ENCODE measurements at places on chromosomes 2 and 18.

- no peak for DNase-seq
Observed at GRCh38 chr18:10898417-10898974, 250.9 kb downstream of the PIEZO2 start.

- DNase-seq = no peak
Observed at GRCh38 chr2:236794176-236794957, 224.7 kb downstream of the ACKR3 start.

GRCh38 chr18:32919799-32920198, 147.0 kb upstream of the KLHL14 start:
- no peak for DNase-seq

- no peak for DNase-seq
Observed at GRCh38 chr2:144404586-144405314, 115.2 kb downstream of the ZEB2 start.

DNA sequence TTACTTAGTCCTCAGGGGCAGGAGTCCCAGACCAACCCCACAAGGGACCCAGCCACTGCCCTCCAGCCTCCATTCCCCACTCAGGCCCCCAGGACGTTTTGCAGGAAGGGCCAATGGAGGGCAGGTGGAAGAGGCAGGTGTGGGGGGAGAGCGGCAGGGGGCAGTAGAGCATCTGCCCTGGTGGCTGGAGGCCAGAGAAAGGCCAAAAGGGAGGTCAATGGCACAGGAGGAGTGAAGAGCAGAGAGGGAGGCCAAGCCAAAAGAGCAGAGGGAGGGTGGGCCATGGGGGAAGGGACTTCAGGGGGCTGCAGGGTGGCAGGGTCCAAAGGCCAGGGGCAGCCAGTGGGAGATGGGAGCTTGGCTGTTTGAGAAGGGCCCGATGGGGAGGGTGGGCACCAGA, 17.3 kb upstream of the GPR55 start:
- no peak for DNase-seq

GRCh38 chr2:58081000-58081399, 34.4 kb downstream of the VRK2 start:
- DNase-seq = no peak

GRCh38 chr2:224966613-224967012, 75.7 kb downstream of the DOCK10 start:
- no peak for DNase-seq

- DNase-seq = no peak
Observed at GRCh38 chr2:111155610-111156009, 34.9 kb downstream of the BCL2L11 start.

GRCh38 chr2:172806996-172807395, 71.4 kb downstream of the RAPGEF4 start:
- no peak for DNase-seq

- DNase-seq = peak; percentile 16
Observed at GRCh38 chr2:54396107-54396506, 60.0 kb upstream of the SPTBN1 start.

GRCh38 chr18:77191071-77191751, 58.4 kb upstream of the GALR1 start:
- DNase-seq = no peak

DNA sequence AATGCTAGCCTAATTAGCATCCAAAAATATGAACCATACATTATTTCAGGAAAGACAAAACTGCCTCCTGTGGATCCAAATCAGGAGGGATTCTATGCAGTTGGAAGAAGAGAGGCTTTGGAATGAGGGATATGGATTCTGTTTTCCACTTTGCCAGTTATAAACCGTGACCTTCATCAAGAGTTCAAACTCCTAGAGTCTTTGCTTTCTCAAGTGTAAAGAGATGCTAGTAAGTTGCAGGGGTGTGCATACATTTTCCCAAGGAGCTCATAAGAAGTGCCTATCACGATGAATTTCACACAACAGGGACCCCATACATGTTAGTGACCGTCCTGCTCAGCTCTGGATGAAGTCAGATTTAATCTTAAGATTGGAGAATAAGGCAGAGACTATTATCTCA, 542.5 kb downstream of the SOX11 start:
- no peak for DNase-seq

GRCh38 chr2:49404108-49404507, 249.8 kb upstream of the FSHR start:
- no peak for DNase-seq

DNA sequence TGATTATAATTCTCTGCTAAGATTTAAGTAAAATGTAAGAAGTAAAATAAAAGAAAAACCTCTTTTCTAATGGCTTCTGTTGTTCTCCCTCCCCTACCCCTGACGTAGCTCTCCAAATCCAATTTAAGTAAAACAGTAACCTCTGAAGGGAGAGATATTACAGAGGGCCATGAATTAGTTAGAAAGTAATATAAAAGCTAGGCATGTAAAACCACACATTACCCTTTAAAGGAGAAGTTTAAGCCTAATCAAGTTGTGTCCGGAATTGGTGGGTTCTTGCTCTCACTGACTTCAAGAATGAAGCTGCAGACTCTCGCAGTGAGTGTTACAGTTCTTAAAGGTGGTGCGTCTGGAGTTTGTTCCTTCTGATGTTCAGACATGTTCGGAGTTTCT, 116.9 kb upstream of the SCN7A start:
- no peak for DNase-seq

DNA sequence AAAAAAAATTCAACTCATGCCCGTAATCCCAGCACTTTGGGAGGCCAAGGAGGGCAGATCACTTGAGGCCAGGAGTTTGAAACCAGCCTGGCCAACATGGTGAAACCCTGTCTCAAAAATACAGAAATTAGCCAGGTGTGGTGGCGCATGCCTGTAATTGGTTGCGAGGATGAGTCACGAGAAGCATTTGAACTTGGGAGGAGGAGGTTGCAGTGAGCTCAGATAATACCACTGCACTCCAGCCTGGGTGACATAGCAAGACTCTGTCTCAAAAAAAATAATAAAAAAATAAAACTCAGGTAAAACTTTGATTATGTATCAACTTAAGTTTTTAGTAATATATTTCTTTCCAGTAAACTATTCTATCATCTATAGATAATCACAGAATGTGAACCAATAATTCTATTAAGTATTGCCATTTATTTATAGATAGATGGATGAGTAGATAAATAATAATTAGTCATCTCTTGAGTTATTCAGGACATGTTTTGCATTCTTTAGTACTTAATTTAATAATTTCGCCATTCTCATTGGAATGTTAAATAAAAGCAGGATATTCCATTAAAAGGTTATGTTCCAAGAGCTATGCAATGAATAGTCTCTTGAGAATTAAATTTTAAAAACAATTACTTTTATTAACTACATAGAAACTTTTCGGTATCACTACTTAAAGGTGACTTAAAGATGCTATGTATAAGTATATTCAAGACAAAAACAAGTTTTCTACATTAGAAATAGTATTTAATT, 48.7 kb downstream of the WDPCP start:
- DNase-seq = no peak

DNA sequence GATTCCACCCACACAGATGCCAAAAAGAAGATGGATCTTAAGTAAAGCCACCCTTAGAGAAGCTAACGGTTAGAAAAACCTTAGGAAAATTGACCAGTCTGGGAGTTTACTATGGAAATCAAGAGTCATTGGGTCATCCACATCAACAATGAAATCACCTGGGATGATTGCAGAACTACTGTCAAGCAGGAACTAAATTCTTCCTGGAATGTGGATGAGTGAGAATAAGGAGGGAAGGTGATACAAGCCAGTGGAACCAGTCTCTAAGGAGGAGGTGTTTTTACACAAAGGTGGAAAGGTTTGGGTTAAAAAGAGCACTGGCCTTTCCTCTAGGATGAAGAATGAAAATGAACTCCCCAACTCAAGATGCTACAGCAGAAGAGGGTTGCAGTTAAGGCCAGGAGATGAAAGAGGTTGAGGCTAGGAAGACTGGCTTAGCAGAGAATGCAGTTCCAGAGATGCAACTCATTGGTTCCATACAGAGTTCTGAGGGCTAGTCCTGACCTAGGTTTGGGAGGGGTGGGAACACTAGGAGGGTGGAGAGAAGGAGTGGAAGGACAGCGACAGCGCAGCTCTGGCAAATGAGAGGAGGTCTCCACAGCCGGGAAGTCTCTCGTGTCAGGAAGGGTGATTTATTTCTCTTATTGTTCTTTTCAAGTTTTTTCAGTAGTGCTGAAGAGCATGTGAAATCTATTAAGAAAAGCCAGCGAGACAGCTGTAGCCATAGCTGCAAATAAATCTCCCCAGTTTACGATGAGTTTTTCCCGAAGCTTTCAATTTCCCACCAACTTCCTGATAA, 27.7 kb upstream of the KDM3A start:
- no peak for DNase-seq

GRCh38 chr2:98944775-98945174, 8.8 kb upstream of the CRACDL start:
- DNase-seq = no peak

DNA sequence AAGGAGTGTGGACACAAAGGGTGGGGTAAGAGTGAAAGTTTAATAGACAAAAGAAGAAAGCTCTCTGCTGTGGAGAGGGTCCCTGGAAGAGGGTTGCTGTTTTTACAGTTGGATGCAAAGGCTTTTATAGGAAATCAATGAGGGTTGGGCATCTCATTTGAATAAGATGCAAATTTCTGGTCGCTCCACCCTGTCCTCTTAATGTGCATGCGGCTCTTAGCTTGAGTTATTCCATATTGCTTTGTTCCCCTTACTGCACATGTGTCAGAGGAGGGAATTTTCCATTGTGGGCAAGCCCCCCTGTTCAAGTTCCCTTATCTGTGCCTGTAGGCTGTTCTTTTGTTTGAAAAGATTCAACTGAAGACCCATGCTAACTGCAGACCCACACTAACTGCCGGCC, 326.5 kb downstream of the BCL11A start:
- DNase-seq = no peak

All from GM04503 (cell line).